Cortex of kidney (tissue), 1 donor: ENCODE measurements at places on chromosomes 1 and 21.

DNA sequence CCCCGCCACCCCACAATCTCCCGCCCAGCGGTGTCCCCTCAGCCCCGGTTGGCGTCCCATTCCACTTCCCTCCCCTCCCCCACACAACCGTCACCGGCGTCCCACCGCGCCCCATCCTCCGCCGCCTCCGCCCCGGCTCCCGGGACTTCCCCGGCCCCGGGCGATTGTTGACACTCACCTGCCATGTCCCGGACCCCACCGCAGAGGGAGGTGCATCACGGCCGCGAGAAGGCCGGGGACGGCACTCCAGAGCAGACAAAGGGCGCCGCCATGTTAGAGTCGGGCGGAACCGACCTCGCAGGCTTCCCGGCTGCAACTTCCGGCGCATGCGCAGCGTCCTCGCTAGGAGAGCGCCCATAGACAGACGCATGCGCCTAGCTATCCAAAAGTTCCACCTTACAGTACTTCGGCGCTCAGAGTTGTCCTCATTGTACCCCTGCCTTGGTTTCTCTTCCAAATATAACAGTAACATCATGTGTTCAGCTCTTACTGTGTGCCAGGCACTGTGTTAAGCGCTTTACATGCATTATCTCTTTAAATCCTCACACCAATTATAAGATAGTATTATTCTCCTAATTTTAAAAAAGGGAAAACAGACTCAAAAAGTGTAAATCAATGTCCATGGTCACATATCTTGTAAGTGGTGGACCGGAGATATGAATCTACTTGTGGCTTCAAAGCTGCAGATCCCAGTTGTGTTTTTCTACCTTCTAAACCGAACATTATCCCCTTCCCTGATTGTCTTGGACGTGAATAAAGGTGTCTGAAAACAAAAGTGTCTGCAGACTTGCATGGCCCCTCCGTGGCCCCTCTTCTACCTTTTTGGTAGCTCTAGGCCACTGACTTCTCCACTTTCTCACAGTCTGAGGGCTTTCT, at the start of gene ZBTB17:
Gene ZBTB17, minus strand, starts transcription at position 297 of the 876 bp plus-strand sequence. CDS start 27,606 bp downstream, outside the sequence.
- DNase-seq: peak; percentile 59

- DNase-seq: no peak
Measured at GRCh38 chr1:203655671-203656070, 29.0 kb downstream of the ATP2B4 start.

DNA sequence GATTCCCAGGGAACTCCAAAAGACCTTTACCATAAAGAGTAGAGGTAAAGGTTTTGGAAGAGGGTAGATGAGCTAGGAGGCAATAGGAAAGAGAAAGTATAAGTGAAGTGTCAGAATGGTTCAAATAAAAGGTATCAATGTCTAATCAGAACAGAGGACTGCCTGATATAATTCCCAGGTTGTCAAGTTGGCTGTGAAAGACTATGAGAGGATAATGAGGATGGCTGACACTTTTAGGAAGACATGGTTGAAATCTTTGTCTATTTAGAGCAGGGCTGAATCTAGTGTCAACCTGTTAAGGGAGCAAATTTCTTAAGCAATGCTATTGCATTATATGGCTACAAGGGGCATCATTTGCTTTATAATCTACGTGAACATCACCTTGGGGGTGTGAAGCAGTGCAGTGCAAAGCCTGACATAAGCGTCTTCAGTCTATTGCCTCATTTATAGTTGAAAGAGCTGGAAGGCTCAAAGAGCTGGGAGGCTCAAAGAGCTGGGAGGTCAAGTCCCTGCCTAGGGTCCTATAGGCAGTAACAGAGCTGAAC, 308.3 kb upstream of the DEPDC1 start:
- DNase-seq: no peak

DNA sequence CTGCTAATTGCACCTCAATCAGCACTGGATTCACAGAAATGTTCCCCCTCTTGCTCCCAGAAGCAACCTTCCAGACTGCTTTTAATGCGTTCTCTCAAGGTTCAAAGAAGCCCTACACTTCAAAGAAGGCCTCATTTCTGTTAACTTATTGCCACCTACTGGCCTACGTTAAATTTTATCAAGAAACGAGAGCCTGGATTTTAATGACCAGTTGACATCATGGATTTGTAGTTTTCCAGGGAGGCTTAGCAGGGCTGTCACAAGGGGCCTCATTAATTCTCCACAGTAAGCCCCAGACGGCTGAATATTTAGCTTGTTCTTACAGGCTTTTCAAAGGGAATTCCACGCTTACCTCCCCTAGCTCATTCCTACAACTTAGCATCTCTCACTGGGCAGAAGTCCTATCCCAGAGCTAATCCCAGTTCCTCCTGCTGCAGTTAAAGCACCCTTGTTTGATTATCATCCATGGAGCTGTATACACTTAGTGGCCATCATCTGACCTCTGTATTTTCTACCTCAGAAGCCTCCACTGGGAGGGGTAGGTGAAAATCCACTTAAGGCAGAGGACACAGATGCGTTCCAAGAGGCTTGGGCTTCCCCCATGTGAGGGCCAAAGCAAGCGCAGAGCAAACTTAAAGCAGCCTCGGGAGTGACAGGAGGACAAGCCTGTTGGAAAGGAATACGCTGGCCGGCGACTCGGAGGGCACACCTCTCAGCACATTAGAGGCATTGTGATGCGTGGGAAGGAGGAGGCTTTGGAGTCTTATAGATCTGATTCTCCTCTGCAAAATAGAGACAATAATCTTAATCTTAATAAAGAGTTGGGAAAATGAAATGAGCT, 32.2 kb upstream of the CYP4X1 start:
- DNase-seq: no peak

- no peak for DNase-seq
Measured at GRCh38 chr1:163725551-163725950, 403.8 kb downstream of the NUF2 start.

DNA sequence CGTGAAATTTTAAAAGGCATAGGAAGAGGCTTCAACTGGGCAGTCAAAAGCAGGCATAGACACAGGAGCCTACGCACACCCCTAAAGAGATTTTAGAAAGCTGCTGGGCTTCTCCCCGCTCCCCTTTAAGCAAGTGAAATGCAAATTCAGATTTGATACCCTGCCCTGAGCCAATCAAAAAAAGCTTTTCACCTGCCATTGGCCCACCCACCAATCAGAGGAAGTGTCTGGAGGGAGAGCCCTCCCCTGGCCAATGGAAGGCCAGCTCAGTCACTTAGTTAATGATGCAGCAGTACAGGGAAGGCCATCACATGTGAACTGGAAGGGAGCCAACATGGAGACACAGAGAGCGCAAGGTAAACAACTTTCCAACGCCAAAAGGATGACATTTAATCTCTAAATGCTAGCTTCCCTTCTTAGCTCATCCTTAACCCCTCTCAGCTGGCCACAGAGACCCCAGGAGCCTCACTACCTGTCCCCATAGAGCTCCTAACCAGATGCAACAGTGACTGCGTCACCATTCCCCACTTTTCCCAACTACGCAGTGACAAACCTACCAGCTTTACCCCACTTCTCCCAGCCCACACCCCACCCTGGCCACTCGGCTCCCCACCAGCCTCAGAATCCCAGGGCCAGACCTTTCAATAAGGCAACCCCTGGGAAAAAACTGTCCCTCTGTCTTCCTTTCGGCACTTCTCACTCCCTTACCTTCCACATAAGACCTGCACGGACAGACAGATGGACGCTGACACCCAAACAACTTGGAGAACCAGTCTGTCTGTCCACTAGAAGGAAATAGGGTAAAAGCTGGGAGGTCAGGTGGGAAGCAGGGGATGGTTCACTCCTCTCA, 71.0 kb downstream of the CD46 start:
- no peak for DNase-seq

- DNase-seq: no peak
Measured at GRCh38 chr1:243786531-243786930, 63.5 kb downstream of the AKT3 start.

- DNase-seq: no peak
Measured at GRCh38 chr1:37922767-37923550, 23.9 kb downstream of the INPP5B start.

DNA sequence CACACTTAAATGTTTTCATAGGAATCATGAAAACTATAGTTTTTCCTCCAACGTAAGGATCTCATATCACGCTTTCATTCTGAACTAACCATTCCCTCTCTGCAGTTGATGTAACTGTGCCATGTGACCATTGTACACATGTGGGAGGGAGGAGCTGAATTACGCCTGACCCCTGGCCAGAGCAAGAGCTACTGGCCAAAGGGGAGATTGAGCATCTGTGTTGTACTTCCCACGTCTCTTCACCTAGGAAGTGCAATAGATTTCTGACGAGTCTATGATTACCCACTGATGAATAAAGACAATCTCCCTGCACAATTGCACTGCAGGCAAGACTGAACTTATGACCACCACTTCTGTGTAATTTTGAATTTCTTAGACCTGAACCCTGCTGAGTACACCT, 24.0 kb downstream of the PTPRC start:
- DNase-seq: no peak
